ENCODE measurements at places on chromosomes 4 and X. TPM values are rescaled to one million over a fixed set of nuclear protein-coding genes. Genes with fewer than 3 reads are reported as not detected.

DNA sequence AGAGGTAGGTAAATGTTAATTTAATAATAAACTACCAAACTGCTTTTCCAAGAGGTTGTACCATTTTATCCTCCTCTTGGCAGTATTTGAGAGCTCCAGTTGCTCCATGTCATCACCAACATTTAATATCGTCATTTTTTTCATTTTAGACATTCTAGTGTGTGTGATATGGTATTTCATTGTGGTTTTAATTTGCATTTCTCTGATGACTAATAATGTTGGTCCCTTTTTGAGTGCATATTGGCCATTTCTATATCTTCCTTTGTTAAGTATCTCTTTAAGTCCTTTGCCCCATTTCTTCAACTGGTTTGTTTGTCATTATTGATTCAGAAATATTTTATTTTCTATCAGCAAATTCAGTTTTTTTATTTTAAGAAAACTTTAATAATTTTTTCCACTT, 88.8 kb downstream of the MAPK10 start:
- no peak for DNase-seq

DNA sequence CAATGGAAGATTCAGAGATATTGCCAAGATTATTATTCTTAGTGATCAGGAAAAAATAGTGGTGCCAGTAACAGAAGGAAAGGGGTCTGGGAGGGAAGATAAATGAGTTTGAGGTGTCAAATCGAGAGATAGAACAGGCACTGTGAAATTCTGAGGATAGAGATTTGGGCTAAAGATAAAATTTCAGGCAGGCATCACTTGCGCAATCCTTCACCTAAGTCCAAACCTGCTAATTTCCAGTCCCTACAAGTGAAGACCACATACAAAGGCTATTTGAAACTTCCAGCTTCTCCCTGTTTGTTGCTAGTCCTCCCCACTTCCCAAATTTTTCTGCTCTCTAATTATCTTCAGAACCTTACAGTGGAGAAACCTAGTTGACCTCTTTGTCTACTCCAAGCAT, 494.6 kb downstream of the MAGEE1 start:
- no peak for DNase-seq

DNA sequence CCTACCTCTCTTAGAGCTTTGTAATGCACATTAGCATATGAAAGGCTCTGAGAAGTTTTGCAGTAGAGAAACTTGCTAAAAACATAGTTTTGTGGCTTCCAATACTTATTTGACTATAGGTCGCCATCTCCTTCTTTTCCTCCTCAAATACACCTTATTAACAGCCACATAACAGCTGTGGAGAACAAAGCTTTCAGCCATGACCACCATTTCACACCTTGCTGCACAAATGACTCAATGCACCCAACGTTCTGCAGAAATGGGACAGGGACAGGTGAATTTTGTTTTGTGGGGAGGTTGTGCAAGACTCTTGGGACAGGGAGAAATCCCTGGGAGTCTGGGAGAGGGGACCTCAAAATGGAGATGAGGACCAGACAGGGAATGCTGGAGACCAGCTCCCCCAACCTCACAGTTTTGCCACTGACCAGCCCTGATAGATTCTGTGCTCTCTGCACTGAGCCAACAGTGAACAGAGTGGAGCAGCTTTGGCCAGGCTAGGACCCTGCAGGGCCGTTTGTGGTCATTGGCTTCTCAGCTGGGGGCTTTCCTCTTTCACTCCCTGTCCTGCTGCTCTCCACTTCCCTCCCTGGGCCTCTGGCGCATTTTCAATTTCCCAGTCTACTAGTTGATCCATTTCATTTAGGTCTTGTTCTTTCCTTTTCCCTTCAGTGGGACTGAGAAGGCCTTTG, 16.6 kb downstream of the FRMPD3 start:
- no peak for DNase-seq

The CLNK gene
- not detected for total RNA-seq

The PSAPL1 gene
- total RNA-seq, result not detected

DNA sequence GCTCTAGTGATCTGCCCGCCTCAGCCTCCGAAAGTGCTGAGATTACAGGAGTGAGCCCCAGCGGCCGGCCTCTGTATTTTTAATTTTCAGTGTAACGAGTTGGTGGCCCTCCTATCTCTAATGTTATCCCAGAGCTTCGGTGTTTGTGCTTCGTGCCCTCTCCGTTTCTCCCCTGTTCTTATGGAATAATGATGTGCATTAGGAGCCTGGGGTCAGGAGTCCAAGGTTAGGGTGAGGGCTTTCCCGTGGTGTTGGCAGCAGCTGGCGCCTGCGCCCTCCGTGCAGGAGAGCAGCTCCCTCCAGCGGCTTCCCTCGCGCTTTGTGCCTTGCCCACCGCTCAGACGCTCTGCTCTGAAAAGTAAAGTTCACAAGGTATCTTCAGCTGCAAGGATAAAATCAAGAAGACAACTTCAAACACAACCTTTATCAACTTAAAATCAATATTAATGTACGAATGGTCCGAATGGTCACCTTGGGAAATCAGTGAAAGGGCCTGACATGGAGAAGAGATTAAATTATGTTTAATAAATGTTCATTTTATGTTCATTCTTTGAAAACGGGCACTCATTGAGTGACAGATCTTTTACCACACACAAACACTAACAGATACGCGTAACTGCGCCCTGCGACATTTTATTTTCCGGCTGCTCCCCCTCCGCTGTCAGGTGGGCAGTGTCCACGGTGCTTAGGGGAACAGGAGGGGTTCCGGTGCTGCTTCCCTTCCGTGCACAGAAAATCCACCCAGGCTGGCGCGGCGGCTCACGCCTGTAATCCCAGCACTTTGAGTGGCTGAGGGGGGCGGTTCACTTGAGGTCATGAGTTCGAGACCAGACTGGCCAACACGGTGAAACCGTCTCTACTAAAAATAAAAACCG, 62.4 kb downstream of the TRAPPC11 start:
- no peak for DNase-seq

GRCh38 chr4:182764642-182765041, 152.5 kb downstream of the DCTD start:
- no peak for DNase-seq

GRCh38 chr4:40856840-40857362, 107.1 kb downstream of the NSUN7 start:
- no peak for DNase-seq

The VCX3B gene
- not detected for total RNA-seq

Measured in vagina (tissue), 2 donors.